ENCODE measurements at places on chromosomes 16 and 17.
A peak's percentile ranks its signal among the peaks of the same experiment; 100 is the strongest.

GRCh38 chr16:15739950-15740349 is 89.9 kb downstream of the NDE1 start:
- no peak for DNase-seq

DNA sequence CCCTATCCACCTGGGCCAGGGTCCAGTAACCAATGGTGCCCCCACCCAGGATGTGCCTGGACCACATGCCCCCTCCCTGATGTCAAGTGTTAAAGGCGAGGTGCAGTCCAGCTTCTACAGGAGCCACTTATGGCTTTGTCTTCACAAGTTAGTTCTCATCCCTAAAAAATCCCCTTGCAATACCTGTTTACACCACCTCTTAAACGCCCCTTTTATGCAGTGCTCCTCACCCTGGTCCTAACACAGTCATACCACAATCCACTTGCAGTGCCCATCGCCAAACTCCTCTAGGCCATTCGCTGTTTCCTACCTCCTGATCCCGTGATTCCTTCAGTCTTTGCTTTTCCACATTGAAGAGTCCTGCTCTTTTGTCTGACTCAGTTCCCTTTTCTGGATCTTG is 7.1 kb downstream of the GLYR1 start:
- no peak for DNase-seq

DNA sequence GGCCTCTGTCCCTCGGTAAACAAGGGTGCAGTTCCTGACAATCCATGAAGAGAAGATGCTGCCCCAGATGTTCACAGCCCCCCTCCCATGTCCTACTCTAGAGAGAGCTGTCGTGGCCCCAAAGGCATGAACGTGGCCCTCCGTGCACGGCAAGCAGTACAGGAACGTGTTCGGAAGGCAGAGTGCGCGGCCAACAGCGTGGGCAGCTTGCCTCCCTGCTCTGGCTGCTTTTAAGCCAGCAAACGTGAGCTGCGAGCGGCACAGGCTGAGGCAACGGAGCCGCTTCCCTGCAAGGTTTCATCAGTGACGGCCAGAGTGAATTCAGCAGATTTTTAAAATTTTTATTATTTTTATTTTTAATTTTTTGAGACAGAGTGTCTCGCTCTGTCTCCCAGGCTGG is 37.2 kb downstream of the PEMT start:
- DNase-seq, result no peak

GRCh38 chr17:41586863-41587495 is at the start of gene KRT14:
KRT14 (minus strand) TSS chr17:41586895; CDS start chr17:41586834, 61 bp downstream.
- DNase-seq, result no peak

DNA sequence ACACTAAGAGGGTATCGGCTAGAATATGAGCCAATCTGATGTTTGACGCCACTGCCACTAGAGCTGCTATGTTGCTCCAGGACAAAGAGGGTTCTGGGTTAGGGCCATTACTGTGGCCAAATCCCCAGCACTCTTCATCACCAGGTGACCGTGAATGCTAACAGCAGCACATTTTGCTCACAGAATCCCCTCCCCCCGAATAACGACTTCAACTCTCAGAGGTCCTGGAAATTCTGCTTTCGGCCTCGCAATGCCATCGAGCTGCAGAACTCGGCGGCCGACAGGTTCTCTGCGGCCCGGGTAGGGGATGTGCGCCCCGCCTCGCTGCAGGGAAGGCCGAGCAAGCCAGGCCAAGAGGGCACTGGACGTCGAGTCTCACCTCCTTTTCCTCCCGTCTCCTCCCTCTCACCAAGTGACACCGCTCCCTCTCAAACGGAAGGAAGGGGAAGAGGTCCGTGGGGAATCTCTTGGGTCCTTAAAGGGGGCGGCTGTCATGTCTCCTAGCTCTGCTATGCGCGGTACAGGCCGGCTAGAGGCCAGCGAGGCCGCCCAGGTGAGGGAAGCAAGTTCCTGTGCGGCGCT is 31.9 kb downstream of the CDK5R1 start:
- DNase-seq, result no peak

- DNase-seq, result no peak
These were observed 110.4 kb downstream of the MRTFB start for GRCh38 chr16:14181371-14182050.

DNA sequence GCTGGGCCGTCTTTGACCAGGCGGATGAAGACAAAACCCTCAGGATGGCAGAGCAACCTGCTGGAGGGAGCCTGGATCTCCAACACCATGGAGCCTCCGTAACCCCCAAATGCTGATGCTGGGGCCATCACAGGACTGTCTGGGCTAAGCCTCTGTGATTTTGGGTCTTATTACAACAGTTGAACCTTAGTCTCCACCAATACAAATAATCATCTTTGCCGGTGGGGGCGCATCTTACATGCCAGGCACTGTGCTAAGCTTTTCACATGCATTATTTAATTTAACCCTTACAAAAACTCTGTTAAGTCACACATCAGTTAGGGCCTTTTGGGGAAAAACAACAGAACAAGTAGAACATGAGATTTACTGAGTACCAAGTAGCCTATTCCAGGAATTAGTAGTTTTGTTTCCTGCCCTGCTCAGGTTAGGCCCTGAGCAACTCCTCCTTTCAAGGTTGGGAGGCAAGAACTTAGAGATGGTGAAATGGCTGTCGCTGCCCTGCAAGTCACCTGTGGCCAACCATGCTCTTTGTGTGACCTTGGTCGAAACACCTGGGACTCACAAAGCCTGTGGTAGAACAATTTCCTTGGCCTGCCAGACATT is 8.9 kb upstream of the ITGAM start:
- DNase-seq, result no peak

GRCh38 chr16:359871-360697 is 7.6 kb upstream of the AXIN1 start:
- DNase-seq, result no peak

GRCh38 chr17:71922439-71922838 is 198.4 kb upstream of the SOX9 start:
- no peak for DNase-seq

GRCh38 chr17:10743316-10744009 is 13.6 kb upstream of the TMEM220 start:
- DNase-seq, result no peak

DNA sequence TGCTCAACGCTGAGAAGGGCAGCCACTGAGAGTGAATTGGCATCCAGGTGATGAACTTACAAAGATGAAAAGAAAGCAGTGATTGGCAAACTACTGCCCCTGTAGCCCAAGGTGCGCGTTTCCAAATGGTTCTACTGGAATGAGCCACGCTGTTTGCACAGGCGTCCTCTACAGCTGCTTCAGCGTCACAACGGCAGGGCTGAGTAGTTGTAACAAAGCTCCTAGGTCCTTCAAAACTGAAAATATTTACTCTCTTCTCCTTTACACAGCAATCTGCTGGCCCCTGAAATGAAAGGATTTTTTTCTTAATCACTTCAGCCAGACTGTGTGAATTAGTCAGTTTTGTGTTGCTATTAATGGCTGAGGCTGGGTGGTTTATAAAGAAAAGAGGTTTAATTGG is 107.2 kb upstream of the FOXF1 start:
- no peak for DNase-seq

- no peak for DNase-seq
These were observed 90.7 kb downstream of the SOCS1 start for GRCh38 chr16:11165349-11165748.

- no peak for DNase-seq
These were observed 47.0 kb downstream of the COTL1 start for GRCh38 chr16:84570739-84571403.

DNA sequence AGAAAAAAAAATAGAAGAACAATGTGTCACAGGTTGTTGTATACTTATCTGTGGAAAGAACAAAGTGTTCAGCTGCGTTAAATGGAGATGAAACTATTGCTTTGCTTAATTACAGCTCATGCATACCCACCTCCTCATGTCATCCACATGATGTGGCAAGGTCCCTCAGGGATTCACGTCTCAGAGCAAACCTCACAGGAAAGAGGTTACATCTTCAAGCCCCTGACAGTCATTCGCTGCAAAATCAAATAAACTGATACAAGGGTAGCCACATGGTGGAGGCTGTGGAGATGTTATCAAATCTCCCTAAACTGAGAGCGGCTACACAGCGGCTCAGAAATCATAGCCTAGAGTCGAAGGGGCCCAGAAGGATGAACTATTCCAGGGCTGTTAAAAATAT is 21.1 kb downstream of the GINS3 start:
- no peak for DNase-seq

- DNase-seq, result no peak
These were observed 11.7 kb downstream of the TMEM238L start for GRCh38 chr17:10792151-10792550.

- DNase-seq, result peak; percentile 35
These were observed 6.0 kb upstream of the GLIS2 start for GRCh38 chr16:4309833-4310266.

DNA sequence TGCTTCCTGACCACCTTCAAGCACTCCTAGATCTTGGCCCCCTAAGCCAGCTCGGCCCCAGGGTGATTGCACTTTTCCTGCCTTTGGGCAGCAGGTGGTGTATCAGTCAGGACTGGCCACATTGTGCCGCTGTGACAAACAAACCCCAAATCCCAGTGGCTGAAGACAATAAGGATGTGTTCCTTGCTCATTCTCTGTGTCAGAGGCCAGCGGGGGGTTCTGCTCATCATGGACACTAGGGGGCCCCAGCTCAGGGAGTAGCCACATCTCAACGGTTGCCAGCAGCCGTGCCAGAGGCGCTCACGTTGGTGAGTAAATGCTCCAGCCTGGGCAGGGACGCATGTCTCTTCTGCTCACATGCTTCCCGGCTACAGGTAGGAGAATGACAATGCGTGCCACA is 60.4 kb downstream of the ZDHHC7 start:
- DNase-seq, result no peak

DNA sequence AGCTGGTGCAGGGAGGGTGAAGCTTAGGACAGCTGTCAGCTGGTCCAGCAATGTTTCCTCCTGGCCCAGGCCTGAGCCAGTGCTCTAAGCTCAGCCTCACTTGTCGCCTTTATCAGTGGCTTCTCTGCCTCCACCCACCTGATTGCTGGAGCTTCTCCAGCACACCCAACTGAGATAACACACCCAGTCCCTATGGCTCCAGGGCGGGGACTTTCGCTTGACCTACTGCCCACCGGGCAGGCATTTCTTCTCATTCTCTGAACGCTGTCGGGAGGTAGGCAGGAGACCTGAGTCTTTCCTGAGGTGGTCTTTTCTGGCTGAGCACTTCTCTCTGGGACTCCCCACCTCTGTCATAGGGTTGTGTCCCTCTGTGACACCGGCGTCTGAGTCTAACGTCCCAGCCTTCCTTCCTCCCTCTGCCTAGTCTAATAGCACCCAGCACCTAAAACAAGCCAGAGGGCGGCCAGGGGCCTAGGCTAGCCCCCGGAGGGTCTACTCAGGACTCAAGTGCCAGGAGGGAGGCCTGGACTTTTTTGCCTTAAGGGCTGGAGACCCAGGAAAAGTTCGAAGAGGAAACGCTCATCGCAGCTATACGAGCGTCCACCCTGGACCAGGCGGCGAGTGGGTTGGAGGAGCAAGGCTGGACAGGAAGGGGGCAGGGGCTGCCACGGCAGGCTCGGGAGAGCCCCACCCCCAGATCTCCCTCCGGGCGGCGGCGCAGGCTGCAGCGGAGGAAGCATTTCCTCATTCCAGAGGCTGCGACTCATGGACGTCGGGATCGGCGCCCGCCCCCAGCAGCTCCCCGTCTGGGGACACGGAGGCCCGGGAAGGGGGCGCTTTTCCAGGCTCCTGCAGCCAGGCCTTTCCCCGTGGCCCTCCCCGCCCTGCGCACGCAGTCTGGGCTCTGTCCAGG is 756 bp downstream of the TAX1BP3 start:
- DNase-seq, result peak; percentile 7

DNA sequence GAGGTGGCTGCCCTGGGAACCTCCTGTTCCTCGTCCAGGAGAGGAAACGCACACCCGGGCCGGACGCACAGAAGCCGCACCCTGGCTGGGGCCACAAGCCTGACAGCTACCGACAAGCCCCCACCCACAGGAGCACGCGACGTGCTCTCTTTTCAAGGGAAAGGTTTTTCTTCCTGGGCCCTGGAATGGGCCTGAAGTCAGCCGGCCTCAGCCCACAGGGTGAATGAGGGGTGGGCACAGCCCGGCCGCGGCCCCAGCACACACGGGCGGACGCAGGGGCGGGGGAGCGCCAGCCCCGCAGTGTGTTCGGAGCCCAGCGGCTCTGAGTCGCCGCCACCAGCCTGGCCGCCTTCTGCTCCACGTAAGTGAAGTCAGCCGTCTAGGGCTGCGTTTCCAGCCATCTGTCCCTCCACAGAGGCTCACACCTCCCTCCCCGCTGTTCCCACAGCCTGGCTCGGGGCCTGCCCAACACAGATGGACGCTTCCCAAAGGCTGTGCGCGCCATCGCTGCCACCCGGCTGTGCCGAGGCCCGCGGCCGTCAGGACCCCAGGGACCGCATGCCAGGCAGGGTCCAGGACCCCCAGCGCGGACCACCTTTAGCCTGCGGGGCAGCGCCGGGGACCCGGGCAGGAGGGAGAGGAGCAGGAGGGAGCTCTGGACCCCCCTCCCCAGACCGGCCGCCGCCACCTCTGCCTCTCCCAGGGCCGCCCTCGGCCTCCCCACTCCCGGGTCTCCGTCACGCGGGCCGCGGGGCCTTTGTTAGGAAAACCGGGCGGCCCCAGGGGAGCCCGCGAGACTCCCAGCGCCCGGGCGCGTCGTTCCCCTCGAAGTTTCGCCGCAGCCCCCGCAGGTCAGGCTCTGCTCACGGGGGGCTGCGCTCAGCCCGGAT is 36.8 kb downstream of the CBFA2T3 start:
- DNase-seq, result no peak

- DNase-seq, result no peak
These were observed 126.0 kb upstream of the ERCC4 start for GRCh38 chr16:13793841-13794409.

DNA sequence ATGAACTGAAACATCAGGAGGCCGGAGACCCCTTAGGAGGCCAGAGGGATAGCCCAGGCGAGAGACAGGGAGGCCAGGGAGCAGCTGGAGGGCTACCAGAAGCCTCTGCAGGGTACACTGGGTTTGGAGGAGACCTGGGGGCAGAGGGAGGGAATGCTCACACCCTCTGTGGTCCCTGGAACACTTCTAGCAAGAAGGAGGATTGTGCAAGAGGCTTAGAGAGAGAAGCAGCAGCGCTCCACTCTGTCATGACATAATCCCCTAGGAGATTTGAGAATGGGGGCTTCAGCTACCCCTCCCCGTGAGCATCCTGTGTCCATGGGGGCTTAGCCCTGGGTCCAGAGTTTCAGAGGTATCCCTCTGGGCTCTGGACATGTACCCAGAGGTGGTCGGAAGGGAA is 15.8 kb downstream of the GPR142 start:
- no peak for DNase-seq

DNA sequence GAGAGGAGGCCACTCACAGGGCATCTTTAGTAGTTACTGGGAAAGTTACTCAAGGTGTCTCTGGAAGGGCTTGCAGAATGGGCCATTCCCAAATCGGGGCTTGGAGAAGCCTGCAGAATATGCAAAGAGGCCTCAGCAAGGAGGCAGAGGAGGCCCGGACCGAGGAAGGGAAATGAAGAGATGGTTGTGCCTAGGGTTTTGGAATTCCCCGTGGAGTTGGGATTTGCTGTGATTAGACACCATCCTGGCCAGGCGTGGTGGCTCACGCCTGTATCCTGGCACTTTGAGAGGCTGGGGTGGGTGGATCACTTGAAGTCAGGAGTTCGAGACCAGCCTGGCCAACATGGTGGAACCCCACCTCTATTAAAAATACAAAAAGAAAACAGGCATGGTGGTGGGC is 193.0 kb downstream of the IRF8 start:
- no peak for DNase-seq

GRCh38 chr17:66422186-66422585 is 119.8 kb downstream of the PRKCA start:
- no peak for DNase-seq

All from stimulated activated CD8-positive, alpha-beta memory T cell treated with anti-CD3 and anti-CD28 coated beads, Interleukin-12 subunit alpha, Interleukin-12 subunit beta, amount 100 ng/mL, for 4 hours (primary cell).